ENCODE measurements at places on chromosomes 6 and 20.

DNA sequence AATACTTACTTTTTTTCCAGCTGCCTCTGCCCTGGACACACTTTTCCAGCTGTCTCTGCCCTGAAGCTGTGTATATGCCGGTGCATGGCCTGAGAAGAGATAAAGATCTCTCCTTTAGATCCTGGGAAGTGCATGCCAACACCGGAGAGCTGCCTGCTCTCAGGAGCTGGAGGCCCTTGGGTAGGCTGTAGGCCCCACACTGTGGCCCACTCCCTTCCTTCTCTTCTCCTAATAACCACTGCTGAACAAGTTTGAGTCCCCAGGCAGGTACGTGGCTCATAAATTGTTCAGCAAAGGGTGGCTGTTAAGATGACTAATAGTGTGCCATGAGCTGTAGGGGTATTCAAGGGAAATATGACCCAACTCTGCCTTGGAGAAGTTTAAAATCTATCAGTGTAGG is 102.5 kb downstream of the CD24 start:
- DNase-seq, result no peak

DNA sequence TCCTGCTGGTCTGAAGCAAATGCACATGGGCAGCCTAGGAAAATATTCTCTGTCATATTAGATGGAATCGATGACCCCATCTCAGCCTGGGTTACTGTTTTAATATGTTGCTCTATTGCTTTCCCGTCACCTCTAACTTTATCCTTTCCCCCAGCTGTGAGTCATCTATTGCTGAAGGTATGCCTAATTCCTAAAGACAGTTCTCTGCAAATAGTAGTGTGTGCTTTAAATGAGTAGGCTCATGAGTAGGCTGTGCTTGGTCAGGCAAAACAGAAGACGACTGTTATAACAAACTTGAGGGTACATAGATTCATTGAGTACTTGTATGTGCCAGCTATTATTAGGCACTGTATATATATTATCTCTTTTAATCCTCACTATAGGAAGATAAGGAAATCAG is 47.2 kb downstream of the CTNNBL1 start:
- DNase-seq, result no peak

- no peak for DNase-seq
These were observed 98.8 kb upstream of the NXT1 start for GRCh38 chr20:23251779-23252178.

GRCh38 chr6:136990754-136991153 is 54.0 kb downstream of the IL20RA start:
- no peak for DNase-seq

- DNase-seq, result no peak
These were observed 29.4 kb upstream of the KIF3B start for GRCh38 chr20:32248043-32248442.

DNA sequence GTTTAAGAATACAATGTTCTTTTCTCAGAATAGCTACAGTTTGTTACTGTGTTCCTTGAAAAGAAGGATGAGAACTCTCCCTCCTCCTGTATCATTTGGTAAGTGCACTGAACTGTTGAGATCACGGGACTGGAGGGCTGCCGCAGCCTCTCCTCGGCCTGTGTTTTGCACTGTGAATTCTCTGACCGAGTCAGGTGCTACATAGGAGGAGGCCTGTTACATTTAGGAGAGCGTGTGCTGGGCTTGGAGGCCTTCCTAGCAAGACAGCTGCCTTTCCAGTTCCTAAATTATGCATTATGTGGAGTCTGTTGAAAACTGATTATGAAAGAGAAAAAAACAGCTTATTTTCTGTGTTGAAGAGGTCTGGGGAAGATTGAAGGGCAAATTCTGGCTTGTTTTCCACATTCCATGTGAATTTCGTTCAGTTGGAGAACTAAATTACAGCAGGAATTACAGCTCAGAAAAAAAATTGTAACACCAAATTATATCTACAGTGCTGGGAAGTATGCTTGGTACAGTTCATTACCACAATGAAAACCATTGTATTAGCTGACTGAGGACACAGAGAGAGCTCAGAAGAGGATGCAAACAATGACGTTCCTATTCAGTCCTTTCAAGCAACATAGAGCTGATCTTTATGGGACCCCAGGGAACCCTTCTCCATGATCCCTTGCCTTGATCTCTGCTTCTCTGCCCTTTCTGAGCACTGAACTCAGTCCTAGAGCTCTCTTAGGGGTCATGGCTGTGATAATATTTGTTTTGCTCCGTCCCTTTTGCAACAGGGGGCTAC is 2.8 kb downstream of the TMC2 start:
- DNase-seq, result no peak

GRCh38 chr6:72952808-72953630 is 272.3 kb downstream of the KHDC1L start:
- DNase-seq, result no peak

- no peak for DNase-seq
These were observed 52.6 kb upstream of the NAA20 start for GRCh38 chr20:19964289-19965265.

GRCh38 chr6:4459032-4459431 is 317.2 kb upstream of the CDYL start:
- no peak for DNase-seq

- no peak for DNase-seq
These were observed 68.0 kb upstream of the TFB1M start for GRCh38 chr6:155382338-155382685.

DNA sequence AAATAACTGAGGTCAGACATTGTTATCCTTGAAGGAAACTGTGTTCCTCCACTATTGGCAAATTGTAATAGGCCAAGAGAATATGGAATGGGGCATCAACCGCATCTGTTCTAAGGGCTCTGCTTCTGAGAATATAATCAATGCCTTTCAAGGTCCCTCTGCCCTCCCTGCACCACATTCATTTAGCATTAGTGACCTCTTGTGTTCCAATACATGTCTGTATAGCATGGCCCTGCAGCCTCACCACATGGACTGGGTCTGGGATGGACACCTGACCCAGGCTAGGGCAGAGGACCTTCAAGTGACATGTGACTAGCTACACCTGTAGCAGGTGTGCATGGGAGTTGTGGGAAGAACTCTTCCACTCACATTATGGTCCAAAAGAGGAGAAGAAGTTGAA is 14.2 kb downstream of the BTN3A1 start:
- no peak for DNase-seq

DNA sequence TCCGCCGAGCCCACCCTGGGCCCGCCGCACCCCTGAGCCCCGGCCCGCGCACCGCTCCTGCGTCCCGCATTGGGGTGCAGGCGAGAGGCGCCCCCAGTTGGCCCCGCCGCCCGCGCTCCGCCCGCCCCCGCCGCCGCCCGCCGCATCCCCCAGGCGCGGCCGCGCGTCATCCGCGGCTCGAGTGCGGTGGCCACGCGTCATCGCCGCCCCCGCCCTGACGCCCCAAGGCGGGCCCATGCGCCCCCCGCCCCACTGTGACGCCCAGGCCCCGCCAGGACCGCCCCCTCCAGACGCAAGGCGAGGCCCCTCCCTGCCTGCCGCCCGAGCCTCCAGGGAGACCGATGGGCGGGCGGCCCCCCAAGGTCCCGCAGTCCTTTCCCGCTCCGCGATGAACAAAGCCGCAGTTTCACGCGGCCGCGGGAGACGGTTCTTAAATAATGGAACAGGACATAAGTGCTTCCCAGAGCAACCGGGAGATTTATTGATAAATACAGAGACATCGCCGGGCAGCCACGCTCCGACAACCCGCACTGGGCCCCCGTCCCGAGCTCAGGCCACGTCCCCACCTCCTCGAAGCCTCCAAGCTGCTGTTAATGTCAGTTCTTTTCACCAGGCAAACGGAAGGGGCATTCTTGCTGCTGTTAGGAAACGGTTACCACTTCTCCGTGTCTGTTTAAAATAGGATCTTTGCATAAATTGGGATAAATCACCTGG is at the start of gene ANKRD60:
ANKRD60 (minus strand) TSS at position 170 of the 714 bp plus-strand sequence; CDS start at position 170, 0 bp downstream.
- no peak for DNase-seq

All from stimulated activated CD8-positive, alpha-beta memory T cell treated with anti-CD3 and anti-CD28 coated beads, Interleukin-2, amount 100 ng/mL, for 1 hour (primary cell).